ENCODE measurements at places on chromosomes 13 and 19. TPM values are rescaled to one million over a fixed set of nuclear protein-coding genes. Genes with fewer than 3 reads are reported as not detected.

GRCh38 chr19:33390908-33391630 lies 17.6 kb downstream of the CEBPG start:
- no peaks in the 10 kb centered on the region for H3K27me3 ChIP-seq
- no peaks in the 10 kb centered on the region for H3K36me3 ChIP-seq
- DNase-seq, result no peak
- no peak overlapping the region for H3K27ac ChIP-seq

DNA sequence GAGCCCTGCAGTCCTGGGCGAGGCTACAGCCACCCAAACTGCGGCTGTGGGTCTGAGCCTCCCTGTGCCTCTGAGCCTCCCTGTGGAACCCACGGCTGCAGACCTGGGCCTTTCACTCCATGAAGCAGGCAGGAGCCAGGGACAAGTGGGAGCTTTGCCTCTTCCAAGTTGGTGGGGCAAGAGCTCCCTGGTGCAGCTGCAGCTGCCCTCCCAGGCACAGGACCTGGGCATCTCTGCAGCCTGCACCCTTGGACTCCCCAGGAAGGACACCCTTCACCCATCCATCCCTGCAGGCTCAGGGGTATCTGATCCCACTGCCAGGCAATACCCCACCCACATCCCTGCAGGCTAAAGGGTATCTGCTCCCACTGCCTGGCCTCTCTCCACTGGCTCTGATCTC lies 2.3 kb downstream of the TEX26 start:
- H3K27ac ChIP-seq, result no peak overlapping the region
- no peaks in the 10 kb centered on the region for H3K4me1 ChIP-seq
- no peak overlapping the region for H3K4me3 ChIP-seq

- H3K36me3 ChIP-seq, result no peaks in the 10 kb centered on the region
- no peak overlapping the region for H3K4me3 ChIP-seq
- H3K27me3 ChIP-seq, result no peaks in the 10 kb centered on the region
- no peak for DNase-seq
Measured at GRCh38 chr13:60887711-60888110, 490.7 kb downstream of the TDRD3 start.

DNA sequence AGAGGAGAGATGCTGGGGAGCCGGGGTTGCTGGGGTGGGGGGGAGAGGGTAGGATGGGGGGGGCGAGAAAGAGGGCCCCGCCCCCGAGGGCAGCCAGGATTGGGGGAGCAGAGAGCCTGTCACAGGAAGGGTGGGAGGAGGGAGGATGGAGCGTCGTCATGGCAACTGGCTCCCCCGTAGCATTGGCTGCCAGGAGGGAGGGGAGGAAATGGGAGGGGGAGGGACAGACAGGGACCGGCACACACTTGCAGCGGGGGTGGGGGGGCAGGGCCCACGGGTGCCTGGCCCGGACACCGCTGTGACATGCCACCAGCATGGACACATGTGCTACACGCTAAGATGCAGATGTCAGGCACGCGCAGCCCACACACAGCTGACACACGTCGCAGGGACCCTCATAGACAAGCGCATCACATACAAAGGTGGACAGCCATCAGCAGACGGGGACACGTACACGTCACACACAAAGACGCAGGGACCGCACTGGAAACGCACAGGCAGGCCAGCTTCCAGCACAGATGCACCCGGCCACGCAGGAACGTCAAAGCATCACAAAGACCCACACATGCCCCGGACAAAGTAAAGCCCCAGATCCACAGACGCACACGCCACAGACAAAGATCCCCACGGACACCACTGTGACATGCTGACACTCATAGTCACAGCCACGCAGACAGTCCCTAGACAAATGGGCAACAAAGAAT lies at the start of gene LMTK3:
Gene LMTK3 (minus strand): TSS at position 36 of the 704 bp plus-strand sequence. CDS start 259 bp downstream, outside the sequence.
- no peaks in the 10 kb centered on the region for H3K4me1 ChIP-seq
- peak; percentile 28 for DNase-seq
- no peaks in the 10 kb centered on the region for H3K36me3 ChIP-seq
- H3K27me3 ChIP-seq, result no peaks in the 10 kb centered on the region
- no peak within 1 kb of the TSS for H3K27ac ChIP-seq

DNA sequence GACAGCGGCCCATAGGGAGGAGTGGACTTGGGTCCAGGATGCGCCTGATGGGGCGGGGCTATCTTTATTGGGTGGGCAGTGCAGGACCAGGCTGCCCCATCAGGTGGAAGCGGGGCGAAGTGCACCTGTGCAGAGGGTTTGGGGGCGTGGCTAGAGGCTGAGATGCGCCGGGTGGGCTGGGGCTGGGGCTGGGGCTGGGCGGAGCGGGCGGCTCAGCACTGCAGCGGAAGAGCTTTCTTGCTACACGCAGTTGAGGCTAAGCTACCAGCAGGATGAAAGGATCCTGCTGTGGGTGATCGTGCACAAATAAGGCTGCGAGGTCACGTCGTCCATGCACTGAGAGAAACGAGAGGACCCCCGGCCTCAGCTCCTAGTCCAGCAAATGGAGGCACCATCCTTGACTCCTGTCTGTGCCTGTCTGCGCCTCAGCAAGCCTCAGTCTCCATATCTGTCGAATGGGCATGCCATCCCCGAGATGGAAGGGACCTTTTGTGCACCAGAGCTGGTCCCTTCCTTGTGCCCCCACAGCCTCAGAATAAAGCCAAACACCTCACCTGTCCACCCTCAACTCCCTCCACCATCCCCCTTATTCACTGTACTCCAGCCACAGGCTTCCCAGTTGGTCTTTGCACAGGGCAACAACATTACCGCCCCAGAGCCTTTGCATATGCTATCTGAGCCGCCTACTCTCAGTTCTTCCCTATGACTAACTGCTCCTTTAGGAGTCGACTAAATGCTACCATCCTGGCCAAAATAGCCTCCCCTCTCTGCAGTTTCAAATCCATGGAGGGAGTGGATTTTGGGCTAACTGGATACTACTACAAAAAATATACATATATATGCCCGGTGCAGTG lies 21.0 kb upstream of the HOMER3 start:
- H3K36me3 ChIP-seq, result no peaks in the 10 kb centered on the region
- H3K27ac ChIP-seq, result no peak overlapping the region
- H3K4me3 ChIP-seq, result no peak overlapping the region
- no peaks in the 10 kb centered on the region for H3K27me3 ChIP-seq
- peak; percentile 2 for DNase-seq

- no peaks in the 10 kb centered on the region for H3K36me3 ChIP-seq
- H3K27me3 ChIP-seq, result no peaks in the 10 kb centered on the region
- H3K4me1 ChIP-seq, result no peaks in the 10 kb centered on the region
- no peak for DNase-seq
- H3K4me3 ChIP-seq, result no peak overlapping the region
Measured at GRCh38 chr19:22144394-22144793, 52.4 kb downstream of the ZNF676 start.

DNA sequence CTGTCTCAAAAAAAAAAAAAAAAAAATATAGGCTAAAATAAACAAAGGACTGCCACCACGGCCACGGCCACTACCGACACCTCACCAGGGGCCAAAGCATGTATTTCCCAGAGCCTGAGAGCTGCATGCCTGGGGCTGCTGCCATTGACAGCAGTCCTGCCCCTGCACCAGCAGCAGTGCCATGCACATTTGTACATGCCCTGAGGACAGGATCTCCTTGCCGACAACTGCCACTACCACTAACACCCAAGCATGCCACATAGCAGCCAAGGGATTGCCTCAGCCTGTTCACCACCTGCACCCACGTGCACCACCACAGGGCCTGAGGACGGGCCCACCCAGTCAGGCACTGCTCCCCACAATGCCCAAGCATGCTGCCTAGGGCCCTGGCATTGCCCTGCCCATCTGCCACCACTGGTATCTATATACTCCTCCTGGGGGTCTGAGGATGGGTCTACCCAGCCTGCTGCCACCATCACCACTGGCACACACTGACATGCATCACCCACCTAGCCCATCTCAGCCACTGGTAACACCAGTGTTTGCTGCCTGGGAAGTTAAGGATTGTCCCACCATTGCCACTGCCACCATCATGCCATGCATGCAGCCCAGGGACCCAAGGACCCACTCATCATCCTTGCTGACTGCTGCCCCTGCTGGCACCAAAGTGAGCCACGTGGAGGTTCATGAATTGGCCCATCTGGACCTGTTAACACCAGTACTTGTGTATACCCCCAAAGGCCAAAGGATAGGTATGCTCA lies 10.6 kb upstream of the NUP62 start:
- H3K27me3 ChIP-seq, result no peaks in the 10 kb centered on the region
- no peaks in the 10 kb centered on the region for H3K4me1 ChIP-seq
- no peaks in the 10 kb centered on the region for H3K36me3 ChIP-seq
- H3K4me3 ChIP-seq, result no peak overlapping the region
- H3K27ac ChIP-seq, result no peak overlapping the region
- peak; percentile 30 for DNase-seq

DNA sequence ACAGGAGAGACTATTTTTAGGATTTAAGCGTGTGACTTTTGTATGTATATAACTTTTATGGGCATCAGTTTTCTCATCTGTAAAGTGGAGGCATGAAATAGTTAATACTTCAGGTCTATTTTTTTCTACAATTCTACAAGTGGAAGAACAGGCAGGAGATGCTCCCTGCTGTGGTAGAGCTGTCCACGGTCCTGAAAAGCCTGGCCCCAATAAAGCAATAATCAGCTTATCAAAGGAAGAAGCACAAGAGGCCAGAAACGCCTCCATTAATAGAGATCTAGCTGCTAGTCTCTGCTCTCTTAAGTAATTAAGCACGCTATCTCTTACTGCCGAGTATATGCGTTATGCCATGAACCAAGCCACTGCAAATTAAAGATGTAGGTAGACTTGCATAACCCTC lies 28.0 kb upstream of the WASF3 start:
- no peak overlapping the region for H3K27ac ChIP-seq
- H3K4me1 ChIP-seq, result no peaks in the 10 kb centered on the region
- DNase-seq, result peak; percentile 60
- H3K27me3 ChIP-seq, result peaks cover 24% of the 10 kb centered on the region

DNA sequence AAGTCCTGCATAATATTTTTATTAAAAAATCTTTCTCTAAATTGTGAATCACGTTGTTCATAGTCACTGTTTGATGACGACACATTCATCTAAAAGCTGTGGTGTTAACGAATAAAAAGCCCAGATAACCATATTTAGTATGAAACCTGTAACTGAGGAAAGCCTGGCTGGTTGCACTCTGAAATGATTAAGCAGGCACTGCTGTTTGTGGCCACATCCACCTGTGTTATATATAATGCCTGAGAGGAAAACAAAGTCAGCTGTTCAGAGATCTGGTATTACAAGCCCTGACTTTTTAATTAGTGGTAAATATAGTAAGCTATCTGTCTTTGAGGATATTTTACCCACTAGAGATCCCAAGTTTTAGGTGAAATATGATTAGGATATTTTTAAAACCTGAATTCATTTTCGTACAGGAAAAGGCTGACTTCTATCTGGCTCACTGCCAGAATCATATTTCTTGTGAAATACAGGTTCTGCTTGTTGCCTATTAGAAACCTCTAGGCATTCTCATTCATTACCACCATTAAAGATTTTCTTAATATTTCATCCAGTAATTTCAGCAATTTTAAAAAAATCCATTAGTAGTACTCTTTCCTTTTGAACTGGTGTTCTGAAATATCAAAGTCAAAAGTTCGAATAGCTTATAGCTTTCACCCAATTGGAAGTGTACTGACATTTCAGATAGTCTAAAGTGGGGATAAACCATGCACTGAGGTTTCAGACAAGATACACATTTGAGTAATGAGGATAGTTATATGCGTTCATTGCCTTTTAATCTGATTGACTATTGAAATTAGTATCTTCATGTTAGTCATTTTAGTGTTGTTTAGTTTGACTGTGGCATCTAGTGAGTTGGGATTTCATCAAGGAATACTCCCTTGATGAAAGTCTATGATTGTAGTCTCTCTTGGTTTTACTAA lies 79.7 kb downstream of the LMO7 start:
- H3K27me3 ChIP-seq, result no peaks in the 10 kb centered on the region
- H3K27ac ChIP-seq, result peak overlapping the region; percentile 87
- H3K36me3 ChIP-seq, result no peaks in the 10 kb centered on the region

GRCh38 chr13:24184265-24184841 lies 23.8 kb downstream of the SPATA13 start:
- DNase-seq, result no peak
- peaks cover 5% of the 10 kb centered on the region for H3K4me1 ChIP-seq
- no peak overlapping the region for H3K27ac ChIP-seq
- no peaks in the 10 kb centered on the region for H3K36me3 ChIP-seq

- no peaks in the 10 kb centered on the region for H3K27me3 ChIP-seq
- H3K4me1 ChIP-seq, result no peaks in the 10 kb centered on the region
- H3K4me3 ChIP-seq, result no peak overlapping the region
- no peaks in the 10 kb centered on the region for H3K36me3 ChIP-seq
- no peak for DNase-seq
- H3K27ac ChIP-seq, result no peak overlapping the region
Measured at GRCh38 chr13:90757127-90757680, 590.3 kb upstream of the MIR17HG start.

- peaks cover 8% of the 10 kb centered on the region for H3K4me1 ChIP-seq
- H3K27me3 ChIP-seq, result no peaks in the 10 kb centered on the region
Measured at GRCh38 chr19:49805822-49806619, 7.1 kb downstream of the FUZ start.

DNA sequence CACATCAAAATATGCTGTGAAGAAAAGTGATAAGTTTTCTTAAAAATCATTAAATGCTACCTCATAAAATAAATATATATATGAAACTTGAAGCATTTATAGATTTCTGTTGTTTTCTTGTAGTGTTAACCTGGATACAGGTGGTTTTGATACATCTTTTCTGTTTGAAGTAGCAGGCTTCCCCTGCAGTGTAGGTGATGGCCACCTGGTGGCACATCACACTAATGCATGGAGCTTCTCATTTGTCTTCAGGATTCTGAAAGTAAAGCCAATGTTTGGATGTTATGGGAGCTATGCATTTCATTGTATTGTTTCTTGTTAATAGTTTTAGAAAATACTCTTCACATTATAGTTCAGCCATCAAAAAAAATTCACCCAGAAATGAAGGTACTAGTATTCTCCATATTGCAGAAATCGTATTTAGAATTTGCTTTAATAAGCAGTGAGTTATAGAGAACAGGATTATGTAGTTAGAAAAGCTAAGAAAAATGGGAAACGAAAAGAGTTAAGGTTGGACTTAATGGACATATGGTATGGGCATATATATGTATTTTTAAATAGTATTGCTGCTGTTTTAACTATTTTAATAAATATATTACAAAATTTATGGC lies 18.7 kb downstream of the GPR180 start:
- no peak overlapping the region for H3K27ac ChIP-seq
- DNase-seq, result peak; percentile 61
- no peaks in the 10 kb centered on the region for H3K27me3 ChIP-seq
- H3K4me3 ChIP-seq, result no peak overlapping the region
- peaks cover 14% of the 10 kb centered on the region for H3K36me3 ChIP-seq
- no peaks in the 10 kb centered on the region for H3K4me1 ChIP-seq

The C5AR2 gene
- not detected for total RNA-seq

The ACP7 gene
- 3.4 TPM for total RNA-seq

The SLC17A7 gene
- total RNA-seq, result not detected

The SIGLEC5 gene
- total RNA-seq, result not detected

The CPAMD8 gene
- total RNA-seq, result 3.9 TPM

The CD79A gene
- total RNA-seq, result not detected

The GRK1 gene
- not detected for total RNA-seq

The KLK15 gene
- total RNA-seq, result 1.3 TPM

The TLE5 gene
- 407 TPM for total RNA-seq

The GJB6 gene
- 0.52 TPM for total RNA-seq

The PSG3 gene
- total RNA-seq, result not detected

Measured in PC-3 (cell line).